ENCODE measurements at places on chromosomes 2 and 18.

- DNase-seq = no peak
Measured at GRCh38 chr2:168416555-168416954, 39.5 kb upstream of the CERS6 start.

GRCh38 chr2:12715258-12716031 is 1.3 kb upstream of the TRIB2 start:
- no peak for DNase-seq

DNA sequence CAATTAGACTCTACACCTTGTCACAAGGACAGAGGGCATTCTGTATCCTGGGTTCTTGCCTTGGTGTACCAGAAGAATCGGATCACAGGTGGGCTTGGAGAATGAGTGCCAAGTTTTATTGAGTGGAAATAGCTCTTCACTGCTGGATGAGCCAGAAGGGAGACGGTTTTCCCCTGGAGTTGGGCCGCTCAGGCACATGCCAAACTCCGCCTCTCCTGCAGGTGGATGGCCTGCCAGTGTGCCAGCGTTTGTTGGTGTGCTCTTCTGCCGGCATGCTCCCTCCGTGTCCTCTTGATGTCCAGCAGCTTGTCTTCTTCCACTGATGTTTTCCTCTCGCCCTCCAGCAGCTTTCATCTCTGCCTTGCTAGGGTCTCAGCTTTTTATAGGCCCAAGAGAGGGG is 115.5 kb upstream of the RAB27B start:
- DNase-seq = no peak

DNA sequence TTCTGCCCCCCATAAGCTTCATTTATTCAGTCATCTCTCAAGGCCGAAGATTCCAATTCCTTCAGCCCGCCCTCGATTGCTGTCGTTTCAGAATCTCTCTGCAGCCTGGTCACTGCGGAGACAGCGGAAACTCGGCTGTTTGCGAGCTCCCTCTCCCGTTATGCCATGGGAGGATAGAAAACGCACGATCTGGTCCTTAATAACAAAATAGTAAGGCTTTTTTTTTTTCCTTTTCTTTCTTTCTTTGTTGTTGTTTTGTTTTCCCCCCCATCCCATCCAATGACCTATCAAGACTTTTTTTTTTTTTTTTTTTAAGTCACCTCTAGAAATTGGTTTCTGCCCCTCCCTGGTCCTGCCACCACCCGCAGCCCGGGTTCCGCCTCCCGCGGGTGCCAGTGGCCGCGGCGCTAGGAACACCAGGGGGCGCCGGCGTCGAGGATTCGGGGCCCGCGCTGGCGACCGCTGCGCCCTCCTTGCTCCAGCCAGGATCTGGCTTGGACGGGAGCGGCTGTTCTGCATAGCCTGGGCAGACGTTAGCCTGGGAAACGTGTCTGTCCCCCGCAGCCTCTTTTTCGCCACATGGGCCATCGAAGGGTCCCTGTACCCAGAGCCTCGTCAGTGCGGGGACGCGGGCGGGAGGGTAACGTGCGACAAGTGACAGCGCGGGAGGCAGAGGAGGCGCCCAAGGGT is 10.1 kb downstream of the CPLX4 start:
- DNase-seq = peak; percentile 80

DNA sequence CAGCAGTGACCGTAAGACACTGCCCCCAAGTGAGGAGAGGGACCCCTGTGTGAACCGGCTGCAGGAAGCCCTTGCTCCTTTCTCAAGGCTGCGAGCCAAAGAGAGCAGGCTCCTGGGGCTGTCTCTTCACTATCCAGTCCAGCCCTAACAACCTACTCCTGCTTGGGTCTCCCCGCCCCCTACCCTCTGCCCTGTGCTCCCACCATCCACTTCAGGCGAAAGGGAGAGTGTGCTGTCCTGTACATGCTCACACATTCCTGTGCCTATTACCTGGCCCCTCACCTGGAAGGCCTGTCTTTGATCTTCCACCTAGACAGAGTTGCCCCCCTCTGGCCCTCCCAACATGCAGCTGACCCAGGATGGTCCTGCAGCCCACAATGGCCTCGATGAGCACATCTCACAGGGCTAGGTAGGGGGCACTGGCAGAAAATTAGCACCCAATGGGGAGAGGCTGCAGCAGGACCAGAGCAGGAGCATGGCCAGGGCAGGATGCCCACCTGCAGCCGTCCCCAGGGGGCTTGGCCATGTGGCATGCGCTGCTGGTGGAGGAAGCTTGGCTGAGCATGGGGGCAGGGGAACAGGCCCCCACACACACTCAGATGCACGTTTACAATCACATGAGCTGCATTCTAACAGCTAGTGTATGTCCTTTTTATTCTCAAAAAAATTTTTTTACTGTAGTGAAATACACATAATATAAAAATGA is 93.5 kb downstream of the POLR1A start:
- no peak for DNase-seq

DNA sequence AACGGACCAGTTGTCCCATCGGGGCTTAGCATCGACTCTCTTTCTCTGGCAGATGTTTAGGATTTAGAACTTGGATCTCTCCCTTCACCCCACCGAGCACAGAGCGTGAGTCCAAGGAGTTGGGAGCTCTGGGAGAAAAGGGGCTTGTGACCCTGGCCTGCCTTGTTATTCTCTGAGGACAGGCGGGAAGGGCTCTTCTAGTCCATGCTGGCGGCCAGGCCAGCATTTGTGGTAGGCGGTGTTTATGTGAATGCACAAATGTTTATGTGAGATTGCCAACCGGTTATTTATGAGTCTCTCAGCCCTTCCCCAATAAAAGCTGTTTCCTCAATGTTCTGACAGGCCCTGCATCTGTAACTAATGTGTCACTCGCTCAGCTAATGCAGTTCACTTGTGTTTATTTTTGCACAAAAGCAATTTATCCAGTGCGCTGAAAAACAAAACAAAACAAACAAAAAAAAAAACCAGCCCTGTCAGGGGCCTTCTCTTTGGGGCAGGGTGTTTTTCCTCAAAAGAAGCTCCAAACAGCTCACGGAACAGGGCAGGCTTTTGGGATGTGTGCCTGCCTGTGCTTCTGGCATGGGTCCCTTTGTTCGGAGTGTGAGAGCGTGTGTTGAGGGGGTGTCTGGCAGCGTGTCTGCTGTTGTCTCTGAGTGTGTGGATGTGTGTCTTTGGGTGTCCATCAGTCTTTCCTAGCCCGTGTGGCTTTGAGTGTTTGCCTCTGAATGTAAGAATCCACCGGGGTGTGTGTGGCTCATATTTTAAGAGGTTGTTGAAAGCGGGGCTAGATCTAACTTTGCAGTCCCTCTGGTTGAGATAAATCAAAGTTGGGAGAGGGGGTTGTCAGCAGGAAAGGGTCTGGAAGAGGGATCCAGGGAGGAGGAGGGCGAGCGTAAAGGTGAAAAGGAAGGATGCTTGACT is 52.8 kb upstream of the HAAO start:
- DNase-seq = no peak

DNA sequence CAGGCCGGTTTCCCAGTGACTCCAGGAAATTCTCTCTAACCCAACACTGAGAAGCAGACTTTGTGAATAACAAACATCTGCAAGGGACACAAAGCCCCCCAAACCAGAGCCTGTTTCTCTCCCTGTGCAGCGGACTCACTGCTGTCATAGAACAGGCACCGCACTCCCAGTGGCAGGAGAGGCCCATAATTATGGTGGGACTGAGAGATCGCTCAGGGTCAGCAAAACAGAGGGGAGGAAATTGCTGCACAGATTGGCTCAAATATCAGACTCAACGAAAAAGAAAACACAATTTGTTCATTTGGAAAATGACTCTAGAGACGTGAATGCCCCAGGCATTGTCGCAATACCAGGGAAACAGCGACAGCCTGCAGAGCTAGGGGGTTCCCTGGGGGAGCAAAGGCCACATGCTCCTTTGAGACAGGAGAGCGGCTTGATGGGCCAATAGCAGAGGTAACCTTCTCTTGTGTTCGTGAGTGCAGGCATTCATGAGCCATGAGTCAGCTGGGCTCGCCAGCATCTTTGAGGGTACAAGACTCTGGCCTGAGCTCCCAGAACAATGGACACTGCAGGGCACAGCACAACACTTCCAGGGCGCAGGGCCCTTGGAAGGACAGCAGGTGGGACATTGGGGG is 143.3 kb upstream of the KLHL29 start:
- no peak for DNase-seq

DNA sequence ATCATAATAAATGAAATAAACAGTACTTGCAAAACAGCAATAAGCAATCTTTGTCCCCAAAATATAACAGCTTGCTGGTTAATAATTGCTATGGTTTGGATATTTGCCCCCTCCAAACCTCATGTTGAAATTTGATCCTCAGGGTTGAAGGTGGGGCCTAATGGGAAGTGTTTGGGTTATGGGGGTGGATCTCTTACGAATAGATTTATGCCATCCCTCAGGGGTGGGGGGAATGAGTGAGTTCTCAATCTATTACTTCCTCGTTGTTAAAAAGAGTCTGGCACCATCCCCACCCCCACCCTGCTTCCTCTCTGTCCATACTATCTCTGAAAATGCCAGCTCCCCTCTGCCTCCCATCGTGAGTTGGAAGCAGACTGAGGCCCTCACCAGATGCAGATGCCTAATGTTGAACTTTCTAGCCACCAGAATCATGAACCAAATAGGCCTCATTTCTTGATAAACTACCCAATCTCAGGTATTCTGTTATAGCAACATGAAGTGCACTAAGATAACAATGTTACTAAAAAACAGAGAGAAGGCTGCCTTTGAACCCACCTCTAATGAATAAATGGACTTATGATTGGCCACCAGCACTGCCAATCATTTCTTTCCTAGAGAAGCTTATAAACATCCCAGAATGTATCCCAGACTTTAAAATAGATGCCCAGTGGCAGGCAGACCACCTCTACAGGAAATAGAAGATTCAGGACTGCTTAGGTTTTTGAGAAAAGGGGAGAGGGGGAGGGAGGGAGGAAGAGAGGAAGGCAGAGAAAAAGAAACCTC is 90.1 kb downstream of the ALPK2 start:
- DNase-seq = peak; percentile 57

DNA sequence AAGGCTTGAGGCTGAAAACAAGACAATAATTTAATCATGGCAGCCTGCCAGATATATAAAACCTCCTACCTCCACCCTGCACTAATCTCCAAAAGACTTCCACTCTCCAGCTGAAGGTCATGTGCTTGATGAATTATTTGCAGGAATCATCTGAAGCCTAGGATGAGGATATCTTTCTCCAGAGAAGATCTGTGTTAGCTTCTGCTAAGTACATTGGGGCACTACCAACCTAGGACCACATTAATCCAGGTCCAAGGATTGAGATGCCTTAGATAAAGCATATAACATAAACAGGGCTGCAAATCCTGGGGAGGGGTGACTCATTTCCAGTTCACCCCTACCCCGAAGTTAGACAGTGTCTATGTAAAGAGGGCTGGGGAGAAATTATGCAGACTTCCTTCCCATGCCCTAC is 80.5 kb upstream of the FRZB start:
- DNase-seq = no peak

- DNase-seq = no peak
Measured at GRCh38 chr2:131577812-131578211, 50.1 kb downstream of the CCDC74A start.

- no peak for DNase-seq
Measured at GRCh38 chr18:34042423-34043146, 182.1 kb downstream of the NOL4 start.

DNA sequence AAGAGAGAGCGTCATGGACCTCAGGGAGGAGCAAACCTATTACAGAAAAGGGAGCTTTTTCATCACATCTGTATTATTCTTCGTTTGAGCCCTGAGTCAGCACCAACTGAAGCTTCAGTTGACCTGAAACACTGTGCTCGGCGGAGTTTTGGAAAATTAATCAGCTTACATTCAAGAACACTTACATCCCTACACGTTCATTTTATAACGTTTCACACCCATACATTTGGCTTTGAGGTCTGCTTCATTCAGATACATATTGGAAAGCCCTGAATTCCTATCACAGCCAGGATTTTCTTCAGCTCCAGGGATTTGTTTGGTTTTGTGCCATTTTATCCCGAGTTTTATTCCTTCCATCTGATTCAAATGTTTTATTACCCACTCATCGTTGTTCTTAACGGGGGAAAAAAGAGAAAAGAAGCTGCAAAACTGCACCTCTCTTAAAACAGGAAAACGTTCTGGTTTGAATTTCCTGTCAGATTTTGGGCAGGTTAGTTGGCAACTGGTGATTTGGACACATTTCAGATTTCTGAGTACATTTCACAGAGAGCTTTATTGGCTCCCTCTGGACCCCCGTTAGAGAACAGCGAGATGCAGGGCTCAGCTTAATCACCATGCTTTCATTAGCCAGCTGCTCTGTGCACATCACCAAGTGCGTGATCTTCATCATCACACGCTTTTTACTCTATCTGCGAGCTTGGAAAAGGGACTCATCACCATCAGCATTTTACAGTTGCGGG is 88.8 kb downstream of the CDC42EP3 start:
- DNase-seq = peak; percentile 30

- no peak for DNase-seq
Measured at GRCh38 chr2:219638217-219638947, 11.0 kb downstream of the SLC4A3 start.

DNA sequence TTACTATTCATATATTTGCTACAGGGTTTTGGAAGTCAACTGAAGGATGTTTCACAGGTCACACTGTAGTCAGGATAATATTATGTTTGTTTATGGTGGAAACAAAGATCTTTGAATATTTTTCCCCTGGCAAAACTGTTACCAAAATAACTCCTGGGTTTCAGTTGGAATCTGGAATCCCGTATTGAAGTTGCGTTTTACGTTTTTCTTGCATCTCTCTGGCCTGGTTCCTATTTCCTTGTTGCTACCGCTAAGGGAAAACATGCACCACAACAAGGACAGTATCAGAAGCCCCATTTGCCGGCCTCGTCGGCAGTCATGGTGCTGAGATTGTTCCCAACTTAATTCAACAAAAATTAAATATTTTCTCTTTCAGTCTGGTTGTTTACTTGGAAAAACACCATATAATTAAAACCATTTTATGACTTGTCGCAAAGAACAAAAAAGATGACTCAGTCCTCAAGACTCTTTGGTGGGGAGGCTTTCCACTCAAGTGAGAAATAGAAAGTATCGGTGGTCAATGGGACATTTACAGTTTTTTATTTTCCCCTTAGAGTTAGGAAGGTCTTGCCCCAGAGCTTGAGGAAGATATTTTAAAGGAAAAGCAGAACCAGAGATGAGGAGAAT is 42.3 kb downstream of the EN1 start:
- DNase-seq = no peak

DNA sequence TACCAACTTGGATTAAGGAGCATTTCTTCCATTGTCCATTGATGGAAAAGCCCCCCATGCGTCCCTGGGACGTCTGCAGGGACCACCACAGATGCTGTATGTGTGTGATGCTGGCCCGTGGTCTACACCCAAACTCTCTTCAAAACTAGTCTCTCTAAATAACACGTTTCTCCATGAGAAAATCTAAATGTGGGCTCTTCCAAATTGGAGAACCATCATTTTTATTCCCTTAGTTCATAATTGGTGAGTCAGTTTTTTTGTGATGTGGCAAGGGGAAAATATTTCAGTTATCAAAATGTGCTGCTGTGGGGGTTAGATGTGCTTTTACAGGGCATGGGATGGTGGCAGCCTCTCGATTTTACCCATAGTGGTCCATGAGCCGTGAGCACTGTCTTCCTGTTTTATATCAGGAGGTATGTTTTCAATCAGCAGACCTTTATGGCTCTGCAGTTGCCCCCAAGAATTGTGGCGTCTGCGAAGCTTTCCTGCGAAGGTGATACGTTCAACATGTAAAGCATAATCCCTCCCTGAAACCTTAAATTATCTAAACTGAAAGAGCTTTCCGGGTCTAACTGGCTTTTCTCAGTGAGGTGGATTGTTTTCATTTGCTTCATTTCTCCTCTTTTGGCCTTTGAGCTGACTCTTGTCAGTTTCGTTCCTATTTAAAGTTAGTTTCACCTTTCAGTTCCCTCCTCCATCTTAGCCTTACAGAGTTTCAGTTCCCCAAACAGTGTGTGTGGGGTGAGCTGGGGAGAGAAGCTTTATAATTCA is 78.4 kb downstream of the SETBP1 start:
- DNase-seq = peak; percentile 85

GRCh38 chr2:226796840-226797288 is 2.8 kb downstream of the IRS1 start:
- no peak for DNase-seq
